ENCODE measurements at places on chromosomes 2 and 18.

DNA sequence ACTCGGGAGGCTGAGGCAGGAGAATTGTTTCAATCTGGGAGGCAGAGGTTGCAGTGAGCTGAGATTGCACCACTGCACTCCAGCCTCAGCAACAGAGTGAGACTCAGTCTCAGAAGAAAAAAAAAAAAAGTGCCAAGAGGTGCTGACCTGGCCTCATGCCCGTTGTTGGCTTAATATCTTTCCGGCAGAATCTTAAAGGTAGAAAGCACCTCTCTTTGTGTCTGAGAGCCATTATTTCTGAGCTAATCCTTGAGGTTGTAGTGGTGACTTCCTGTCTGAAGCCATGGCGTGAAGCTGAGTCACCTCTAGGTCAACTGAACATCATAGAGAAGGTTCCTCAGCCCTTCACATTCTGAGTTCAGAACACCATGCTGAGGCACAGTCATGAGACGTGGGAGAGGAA, 60.4 kb downstream of the WDSUB1 start:
- DNase-seq = no peak

DNA sequence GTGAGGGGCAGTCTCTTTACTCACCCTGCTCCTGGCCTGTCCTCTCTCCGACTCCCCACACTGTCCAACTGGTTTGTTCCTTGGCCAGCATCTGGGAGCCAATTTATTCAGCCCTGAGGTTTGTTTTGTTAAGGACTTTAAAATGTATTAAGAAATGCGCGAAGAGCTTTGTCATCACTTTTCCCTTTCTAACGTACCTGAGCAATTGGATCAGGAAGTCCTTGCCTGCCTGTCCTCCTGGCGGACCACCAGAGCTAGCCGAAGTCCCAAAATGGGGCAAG, 164.7 kb upstream of the MSH6 start:
- DNase-seq = no peak

DNA sequence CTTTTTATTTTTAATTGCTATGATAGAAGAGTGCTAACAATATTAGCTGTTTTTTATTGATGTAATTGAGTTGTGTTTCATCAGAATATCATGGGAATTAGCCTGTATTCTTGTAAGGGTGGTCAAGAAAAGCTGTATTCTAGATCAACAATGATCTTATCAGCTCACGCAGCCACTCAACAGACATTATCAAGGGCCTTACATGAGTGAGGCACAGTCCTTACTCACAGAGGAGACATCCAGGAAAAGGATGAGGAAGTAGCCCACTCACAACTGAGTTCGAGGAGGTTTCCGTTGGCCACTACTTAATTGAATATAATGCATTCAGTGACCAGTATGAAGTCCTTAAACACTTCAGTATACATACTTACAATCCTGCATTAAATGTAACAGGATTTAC, 152.5 kb downstream of the AFF3 start:
- DNase-seq = no peak

- no peak for DNase-seq
These were observed 50.4 kb upstream of the TMEM247 start for GRCh38 chr2:46428911-46429436.

GRCh38 chr2:161586517-161587167, 37.6 kb upstream of the SLC4A10 start:
- DNase-seq = peak; percentile 55

DNA sequence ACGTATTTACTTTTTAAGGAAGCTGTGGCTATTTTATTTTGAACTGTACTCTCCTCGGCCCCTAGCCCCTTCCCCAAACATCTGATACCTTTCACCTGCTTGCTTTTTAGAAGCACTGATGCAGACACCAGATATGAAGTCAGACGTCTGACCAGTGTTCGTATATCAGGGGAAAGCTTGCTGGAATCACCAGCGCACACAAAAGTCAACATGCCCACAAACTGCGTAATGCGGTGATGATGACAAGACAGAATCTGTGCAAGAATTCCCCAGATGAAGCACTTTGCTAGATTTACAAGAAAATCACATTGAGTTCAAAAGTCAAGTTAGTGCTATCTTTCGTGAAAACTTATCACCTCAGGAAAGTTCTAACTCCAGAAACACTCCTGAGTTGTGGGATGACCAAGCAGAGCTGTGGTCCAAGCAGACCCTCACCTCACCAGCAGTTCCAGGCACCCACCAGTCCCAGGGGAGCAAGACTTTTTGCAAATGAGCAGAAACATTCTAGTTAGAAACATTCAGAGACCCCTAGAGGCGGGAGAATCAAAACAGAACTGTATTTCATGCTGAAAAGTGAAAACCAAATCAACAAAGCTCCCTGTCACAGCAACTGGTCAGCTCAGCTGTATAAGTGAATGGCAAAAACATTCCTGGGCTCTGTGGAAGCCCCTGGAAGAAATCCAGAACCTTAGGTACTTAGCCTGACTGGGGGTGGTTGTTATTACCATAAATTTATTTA, 55.7 kb downstream of the INO80C start:
- DNase-seq = no peak

DNA sequence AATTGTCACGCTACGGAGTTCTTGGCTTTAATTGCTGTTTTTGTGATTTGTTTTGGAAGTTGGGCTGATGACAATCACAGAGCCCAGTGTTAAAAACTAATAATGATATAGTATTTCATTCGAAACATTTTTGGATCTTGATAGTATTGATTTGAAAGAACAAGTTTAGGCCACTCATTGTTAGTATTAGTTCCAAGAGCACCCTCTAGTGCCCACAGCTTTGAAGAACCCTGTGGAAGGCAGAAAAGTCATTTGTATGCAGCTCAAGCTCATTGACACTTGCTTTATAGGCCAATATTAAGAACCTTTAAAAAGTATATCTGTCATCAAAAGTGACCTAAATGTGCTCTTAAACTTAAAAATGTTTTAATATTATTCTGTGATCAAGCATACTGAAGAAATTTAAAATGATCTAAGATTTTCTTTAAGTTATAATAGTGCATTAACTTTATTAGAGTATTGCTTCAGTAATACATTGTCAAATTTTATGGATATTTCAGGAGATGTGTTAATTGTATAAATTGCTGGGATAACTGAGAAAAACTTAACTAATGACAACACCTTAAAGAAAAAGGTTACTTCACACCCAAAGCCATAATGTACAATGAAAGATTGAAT, 191.0 kb downstream of the GRB14 start:
- peak; percentile 36 for DNase-seq

- no peak for DNase-seq
These were observed 34.1 kb downstream of the ASAP2 start for GRCh38 chr2:9240745-9241144.

DNA sequence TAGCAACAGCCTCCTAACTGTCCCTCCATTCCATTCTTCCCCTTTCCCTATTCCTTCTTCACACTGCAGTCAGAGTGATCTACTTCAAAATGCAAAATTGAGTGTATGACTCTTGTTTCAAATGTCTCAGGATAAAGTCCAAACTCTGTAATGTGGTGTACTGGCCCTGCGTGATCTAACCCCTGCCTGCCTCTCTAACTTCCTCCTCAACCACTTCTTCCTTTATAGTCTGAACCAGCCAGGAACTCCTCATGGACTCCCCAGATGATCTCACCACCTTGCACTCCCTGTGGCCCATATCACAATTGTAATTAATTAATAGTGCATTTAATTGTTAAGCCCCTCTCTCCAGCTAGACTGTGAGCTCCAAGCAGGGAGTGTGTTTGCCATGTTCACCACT, 3.1 kb upstream of the B3GNT2 start:
- no peak for DNase-seq

GRCh38 chr2:137096693-137097092, 331.3 kb downstream of the THSD7B start:
- DNase-seq = no peak

DNA sequence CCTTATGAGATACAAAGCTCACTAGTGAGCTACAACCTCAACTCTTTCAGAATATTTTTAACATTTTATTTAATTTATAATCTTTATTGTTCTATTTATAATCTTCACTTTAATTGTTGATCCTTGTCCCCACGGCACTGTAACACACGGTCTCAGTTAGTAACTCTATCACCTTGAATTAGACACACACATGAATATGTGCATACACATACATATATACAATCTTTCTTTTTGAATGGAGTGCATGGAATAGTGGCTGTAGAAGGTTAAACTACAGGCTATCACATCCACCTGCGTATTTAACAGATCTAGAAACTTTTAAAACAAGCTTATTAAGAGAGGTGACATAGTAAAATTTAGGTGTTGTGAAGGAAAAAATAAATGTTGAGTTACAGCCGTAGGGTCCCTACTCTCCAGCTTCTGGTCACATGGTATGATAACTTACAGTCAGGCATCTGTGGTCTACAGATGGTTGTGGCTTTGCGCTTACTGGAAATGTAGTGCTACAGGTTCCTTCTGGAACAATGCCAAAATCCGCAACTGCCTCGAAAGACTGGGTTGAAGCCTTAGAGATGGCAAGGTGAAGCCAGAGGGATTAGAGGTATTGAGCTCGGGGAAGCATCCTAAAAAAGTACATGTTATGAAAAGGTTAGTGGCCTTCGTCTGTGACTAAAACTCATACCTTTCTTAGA, 1324.1 kb upstream of the SLC39A10 start:
- peak; percentile 4 for DNase-seq

DNA sequence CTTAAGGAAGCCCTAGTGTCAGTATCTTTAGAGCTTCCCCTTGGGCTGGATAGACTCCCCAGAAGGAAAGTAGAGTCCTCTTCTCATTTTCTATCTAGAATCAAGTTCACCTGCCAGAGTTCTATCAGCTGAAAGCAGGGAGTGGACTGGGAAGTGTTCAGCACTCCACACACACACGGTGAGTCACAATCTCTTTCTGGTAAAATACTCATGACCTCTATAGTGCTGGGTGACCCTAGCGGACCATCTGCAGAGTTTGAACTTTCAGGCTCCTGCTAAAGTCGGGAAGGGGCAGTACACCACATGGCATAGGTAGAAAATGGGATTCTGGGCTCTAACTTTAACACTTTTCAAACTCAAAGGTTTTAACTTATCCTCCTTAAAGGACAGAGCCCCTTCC, 43.3 kb downstream of the SAP130 start:
- no peak for DNase-seq

GRCh38 chr2:108074946-108075345, 88.6 kb downstream of the SLC5A7 start:
- DNase-seq = no peak

DNA sequence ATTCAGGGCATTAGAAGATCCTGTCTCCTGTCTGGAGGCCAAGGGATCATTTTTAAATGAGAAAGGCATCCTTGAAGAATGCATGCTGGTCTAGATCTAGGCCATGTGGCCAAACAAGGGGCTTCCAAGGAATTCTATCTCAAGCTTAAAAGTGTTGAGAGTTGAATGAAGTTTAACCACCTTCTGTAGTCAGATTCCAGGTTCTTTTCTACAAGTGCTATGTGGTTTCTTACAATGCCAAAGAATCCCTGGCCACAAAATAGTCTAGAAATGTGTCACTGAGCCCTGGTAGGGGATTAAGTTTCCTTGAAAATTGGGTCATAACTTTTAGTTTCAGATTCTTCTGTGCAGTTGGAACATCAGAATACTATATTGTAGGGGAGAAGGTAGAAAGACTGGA, 640.7 kb upstream of the ACVR2A start:
- DNase-seq = no peak

- DNase-seq = no peak
These were observed 71.7 kb downstream of the MYOM1 start for GRCh38 chr18:3147935-3148554.

GRCh38 chr2:201008296-201008829, 44.9 kb upstream of the ORC2 start:
- no peak for DNase-seq

GRCh38 chr2:154698296-154698720, at the start of gene KCNJ3:
Gene KCNJ3, plus strand, starts transcription at chr2:154698695. Its CDS starts 81 bp downstream, at chr2:154698776.
- DNase-seq = no peak

DNA sequence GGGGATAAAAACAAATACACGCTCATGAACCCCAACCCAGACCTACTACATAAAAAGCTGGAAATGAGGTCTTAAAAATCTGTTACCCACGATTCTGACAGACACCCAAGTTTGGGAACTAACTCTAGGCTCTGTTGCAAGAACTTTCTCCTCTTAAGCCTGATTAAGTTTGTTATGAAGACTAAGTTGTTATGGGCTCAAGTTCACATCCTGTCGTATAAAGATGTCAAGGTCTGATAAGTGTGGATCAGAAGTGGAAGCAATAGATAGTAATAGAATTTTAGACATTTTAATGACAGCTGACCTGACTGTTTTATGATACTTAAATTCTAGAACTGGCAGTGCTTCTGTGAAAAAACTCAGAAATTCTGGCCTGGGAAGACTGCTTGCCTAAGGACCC, 43.2 kb downstream of the LPIN2 start:
- no peak for DNase-seq

DNA sequence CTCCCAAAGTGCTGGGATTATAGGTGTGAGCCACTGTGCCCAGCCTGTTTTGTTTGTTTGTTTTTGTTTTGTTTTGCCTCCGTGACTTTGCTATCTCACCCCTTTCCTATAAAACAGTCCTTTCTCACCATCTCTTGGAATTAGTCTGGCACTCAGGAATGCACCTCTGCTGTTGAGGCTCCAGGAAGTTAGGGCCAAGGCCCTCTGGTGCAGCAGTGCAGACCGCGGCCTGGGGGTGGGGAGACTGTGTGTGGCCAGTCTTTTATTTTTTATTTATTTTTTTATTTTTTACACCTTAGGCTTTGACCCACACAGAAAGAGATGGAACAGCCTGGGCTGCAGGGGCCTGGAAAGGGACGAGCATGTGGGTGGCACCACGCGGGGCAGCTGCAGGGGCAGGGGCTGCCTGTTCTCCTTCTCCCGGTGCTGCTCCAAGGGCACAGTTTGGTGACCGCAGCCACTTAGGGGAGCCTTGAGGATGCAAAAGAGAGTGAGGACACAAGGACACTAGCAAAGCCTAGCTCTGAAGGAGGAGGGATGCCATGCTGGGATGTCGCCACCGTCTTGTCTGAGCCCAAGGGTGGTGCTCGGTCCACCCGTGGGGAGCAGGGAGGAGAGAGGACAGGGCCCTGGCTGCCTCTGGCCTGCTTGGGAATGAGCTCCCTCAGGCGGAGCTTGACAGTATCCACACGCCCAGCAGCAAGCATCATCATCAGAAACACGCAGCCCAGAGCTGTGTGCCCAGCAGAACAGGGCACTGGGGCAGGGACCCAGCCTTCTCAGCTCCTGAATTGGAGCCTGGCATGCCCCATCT, 19.4 kb upstream of the ALPI start:
- DNase-seq = no peak

DNA sequence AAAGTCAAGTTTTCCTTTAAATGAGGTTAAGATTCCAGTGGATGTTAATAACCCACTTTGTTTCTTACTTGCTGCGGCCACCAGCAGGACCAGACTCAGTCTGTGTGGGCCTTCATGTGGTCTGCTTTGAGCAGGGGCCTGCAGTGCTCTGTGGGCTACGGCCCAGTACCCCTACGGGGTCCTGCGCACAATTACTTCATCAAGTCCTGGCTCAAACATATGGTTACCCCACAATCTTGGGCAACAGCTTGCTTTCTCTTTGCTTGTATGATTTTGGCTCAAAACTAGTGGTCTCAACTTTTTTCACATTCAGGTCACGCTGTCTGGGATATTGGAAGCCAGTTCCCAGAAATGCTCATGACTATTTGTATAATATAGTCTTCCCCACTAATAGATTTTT, 64.2 kb downstream of the PTPN2 start:
- no peak for DNase-seq

- no peak for DNase-seq
These were observed 9.2 kb downstream of the CCNYL1 start for GRCh38 chr2:207720517-207721187.

- no peak for DNase-seq
These were observed 7.0 kb downstream of the ZSWIM2 start for GRCh38 chr2:186841940-186842339.

- no peak for DNase-seq
These were observed 229.2 kb downstream of the EN1 start for GRCh38 chr2:118618279-118618678.

Data from NCI-H1694 (cell line).